ENCODE measurements at places on chromosomes 7 and 10. TPM values are rescaled to one million over a fixed set of nuclear protein-coding genes. Genes with fewer than 3 reads are reported as not detected.

ABCB4 gene
- total RNA-seq, result 5.0 TPM

GRCh38 chr7:156903232-156903909, 10.4 kb upstream of the LMBR1 start:
- DNase-seq, result no peak

PTPRZ1 gene
- total RNA-seq, result 0.65 TPM

GRCh38 chr10:129074939-129075338, 392.1 kb upstream of the MGMT start:
- DNase-seq, result no peak

DNA sequence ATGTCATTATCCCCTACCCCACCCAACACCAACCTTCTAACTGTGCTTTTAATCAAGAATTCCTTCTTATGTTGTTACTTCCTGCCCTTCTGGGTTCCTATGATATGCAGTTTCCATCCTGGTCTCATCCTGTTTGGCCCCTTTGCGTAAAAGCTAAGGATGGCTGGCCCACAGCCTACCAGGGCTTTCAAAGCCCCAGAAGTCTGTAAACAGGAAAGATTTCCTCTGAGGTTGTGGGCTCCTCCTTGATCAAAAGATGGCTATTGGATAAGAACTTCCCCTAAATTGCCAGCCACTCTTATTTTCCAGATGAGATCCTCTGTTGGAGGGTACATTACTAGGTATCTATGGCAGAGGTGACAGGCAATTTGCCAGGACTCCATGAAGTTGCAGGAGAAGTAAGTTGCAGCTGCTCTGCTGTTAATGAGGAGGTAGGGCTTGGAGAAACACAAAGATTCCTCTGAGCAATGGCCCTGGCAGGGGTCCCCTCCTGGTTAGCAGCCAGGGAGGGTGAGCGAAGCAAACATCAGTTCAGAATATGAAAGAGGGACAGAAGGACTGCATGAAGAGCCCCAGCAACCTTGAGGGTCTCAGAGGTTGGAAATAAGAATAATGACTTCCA, 32.1 kb downstream of the NRP1 start:
- DNase-seq, result no peak

ARHGAP22 gene
- 5.2 TPM for total RNA-seq

- DNase-seq, result no peak
These were observed 3.5 kb downstream of the FKBP14 start for GRCh38 chr7:30022991-30023390.

GRCh38 chr10:33674491-33674890, 340.0 kb upstream of the NRP1 start:
- DNase-seq, result no peak

DNA sequence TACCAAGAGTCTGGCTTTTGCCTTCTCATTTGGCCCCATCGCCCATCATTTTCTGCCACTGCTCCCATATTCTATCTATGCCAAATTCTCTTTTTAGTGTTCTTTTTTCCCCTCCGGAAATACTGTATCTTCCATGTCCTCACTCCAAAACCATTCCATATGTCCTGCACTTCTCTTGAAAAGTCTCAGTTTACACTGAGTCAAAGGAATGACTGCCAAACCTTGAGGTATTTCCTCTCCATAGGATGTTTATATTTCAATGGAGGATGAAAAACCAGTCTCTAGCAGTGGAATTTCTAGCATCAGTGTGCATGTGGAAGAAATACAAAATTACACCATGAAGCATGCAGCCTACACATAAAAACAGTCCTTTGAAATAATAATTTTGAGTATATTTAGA, 121.4 kb upstream of the PHYHIPL start:
- DNase-seq, result no peak

DNA sequence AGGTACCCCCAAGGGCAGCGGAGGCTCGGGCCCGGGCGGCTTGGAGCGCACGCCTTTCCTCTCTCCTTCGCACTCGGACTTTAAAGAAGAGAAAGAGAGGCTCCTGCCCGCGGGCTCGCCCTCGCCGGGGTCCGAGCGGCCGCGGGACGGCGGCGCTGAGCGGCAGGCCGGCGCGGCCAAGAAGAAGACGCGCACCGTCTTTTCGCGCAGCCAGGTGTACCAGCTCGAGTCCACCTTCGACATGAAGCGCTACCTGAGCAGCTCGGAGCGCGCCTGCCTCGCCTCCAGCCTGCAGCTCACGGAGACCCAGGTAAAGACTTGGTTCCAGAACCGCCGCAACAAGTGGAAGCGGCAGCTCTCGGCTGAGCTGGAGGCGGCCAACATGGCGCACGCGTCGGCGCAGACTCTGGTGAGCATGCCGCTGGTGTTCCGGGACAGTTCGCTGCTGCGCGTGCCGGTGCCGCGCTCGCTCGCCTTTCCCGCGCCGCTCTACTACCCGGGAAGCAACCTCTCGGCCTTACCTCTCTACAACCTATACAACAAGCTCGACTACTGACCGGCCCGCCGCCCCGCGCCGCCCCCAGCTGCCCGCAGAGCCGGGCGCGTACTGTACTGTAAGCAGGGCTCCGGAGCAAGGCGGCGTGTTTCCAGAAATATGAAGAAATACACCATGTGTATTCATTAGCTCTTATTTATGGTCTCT, 1.8 kb downstream of the HMX2 start:
- no peak for DNase-seq

GRCh38 chr7:105677817-105678573, 96.7 kb upstream of the EFCAB10 start:
- DNase-seq, result peak; percentile 56

ADAP1 gene
- 6.4 TPM for total RNA-seq

ZNF273 gene
- 1.5 TPM for total RNA-seq

DNA sequence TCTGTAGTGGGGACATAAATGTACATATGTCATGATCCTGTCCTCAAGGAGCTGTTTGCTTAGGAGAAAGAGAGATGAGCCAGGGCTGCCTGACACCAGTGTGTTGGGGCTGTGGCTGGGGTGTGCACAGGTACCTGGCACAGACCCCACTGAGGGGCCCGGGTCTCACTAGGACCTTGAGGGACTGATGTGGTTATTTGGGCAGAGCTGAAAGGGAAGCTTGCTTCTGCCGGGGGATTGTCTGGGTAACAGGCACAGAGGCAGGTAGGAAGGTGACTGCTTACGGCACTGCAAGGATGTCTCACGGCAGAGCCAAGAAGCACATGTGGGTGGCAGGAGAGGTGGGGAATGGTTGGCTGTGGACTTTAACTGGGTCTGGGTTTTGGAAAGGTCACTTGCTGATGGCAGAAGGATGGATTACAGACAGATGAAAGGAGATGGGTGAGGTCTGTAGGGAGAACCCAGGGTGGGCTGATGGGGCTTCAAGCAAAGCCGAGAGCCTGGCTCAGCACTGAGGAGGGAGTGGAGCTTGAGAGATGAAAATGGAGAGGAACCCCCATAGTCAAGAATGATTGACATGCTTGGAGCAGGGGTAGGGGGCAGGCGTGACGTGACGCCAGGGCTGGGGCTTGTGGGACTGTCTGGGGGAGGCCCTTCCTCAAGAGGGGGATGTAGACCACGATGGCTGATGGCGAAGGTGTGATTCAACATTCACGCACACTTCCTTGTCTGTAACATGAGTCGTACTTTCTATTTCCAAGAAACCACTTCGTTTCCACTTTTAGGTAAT, 207.7 kb upstream of the SHH start:
- no peak for DNase-seq

FOXI2 gene
- total RNA-seq, result not detected

DNA sequence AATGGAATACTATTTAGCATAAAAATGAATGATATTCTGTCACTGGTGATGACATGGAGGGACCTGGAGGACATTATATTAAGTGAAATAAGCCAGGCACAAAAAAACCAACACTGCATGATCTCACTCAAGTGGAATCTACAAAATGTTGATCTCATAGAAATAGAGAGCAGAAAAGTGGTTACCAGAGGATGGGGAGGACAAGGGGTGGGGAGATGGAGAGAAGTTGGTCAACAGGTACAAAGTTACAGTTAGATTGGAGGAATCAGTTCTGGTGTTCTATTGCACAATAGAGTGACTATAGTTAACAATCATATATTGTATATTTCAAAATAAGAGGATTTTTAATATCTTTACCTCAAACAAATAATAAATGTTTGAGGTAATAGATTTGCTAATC, 24.7 kb upstream of the SLC18A3 start:
- no peak for DNase-seq

DNA sequence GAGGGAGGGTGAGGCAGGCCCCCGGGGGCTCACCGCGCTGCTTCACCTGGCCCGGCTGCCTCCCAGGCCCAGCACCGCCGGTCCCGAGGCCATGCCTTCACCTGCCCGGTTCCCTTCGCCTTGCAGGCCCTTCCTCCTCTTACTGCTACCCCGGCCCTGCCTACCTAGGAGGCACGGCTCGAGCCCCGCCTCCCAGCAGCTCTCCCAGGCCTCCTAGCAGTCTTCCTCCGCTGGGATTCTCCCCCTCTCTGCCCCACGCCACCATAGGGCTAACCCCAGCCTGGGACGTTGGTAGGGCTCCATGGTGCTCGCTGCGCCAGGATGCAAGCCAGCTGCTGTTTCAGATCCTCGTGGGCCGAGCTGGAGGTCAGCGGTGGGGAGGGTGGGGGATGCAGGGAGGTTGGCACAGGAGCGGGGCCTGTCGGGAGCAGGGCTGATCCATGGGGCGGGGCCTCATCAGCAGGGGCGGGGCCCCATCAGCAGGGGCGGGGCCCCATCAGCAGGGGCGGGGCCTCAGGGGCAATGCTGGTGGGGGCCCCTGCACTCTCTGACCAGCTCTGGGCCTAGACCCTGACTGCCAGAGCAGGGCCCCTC, 63.3 kb downstream of the RASGEF1A start:
- peak; percentile 40 for DNase-seq

ZKSCAN5 gene
- total RNA-seq, result 6.1 TPM

GRCh38 chr10:103786020-103786419, 69.4 kb downstream of the SH3PXD2A start:
- DNase-seq, result no peak

GRCh38 chr7:149448961-149449360, 11.9 kb downstream of the ZNF777 start:
- DNase-seq, result no peak

DNA sequence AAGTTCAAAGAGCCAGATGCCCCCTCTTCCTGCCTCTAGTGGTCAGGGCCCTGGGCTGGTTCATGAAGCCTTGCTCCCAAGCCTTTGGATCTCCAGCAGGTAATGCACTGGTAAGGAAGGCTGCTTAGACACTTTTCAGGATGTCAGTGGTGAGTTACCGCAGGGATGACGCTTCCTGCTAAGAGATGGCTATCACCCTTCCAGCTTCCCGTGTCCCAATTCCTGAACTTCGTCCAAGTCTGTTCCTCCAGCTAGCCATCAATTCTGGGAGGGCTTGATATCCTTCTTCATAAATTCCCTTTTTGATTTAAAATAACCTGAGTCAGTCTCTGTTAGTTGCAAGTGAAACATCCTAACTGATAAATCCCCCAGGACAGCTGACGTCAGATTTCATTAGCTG, 221.2 kb downstream of the PLXNA4 start:
- DNase-seq, result no peak

DNA sequence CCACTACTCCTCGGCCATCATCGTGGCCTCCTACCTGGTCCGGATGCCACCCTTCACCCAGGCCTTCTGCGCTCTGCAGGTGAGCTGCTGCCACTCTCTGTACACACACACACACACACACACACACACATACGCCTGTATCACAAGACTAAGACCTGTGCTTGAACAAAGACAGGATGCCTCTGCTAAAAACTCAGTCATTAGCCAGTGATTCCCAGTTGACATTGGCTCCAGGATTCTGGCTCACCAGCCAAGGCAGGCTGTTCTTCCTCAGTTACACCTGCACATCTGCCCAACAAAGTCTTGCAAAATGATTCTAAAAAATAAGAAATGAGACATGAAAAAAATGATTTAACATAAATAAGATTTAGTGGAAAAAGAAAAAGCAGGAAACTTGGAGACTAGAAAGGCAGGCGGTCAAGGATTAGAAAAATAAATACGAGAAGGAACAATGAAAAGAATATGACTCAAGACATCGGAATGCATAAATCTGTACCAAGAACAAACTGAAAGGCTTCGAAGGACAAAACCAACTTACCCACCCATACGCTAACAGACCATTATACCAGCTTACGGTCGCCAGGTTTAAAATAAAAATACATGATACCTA, 7.4 kb upstream of the LRRC18 start:
- no peak for DNase-seq

GRCh38 chr10:86287966-86288579, 78.5 kb downstream of the GRID1 start:
- no peak for DNase-seq

TDRD1 gene
- total RNA-seq, result 5.8 TPM

GRCh38 chr10:7438196-7438986, 27.6 kb upstream of the SFMBT2 start:
- DNase-seq, result no peak

GRCh38 chr10:101774589-101775272, 1.2 kb downstream of the FGF8 start:
- no peak for DNase-seq

FXYD4 gene
- not detected for total RNA-seq

DNA sequence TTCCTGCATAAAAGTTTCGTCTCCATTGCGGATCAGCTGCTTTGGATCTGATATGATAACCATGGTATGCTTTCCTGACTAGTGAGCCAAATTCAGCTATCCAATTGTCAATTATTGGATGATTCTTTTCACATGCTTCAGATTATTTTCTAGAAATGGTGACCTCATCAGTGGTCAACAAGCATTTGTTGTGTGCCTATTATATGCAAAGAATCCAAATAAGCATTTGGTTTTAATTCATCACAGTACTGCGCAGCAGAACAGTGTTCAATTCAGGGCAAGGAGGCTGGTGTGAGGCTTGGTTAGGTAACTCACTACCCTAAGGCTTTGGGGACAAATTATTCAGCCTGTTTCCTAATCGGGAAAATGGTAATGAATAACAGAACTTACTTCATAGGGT, 200.5 kb downstream of the SKAP2 start:
- no peak for DNase-seq

DNA sequence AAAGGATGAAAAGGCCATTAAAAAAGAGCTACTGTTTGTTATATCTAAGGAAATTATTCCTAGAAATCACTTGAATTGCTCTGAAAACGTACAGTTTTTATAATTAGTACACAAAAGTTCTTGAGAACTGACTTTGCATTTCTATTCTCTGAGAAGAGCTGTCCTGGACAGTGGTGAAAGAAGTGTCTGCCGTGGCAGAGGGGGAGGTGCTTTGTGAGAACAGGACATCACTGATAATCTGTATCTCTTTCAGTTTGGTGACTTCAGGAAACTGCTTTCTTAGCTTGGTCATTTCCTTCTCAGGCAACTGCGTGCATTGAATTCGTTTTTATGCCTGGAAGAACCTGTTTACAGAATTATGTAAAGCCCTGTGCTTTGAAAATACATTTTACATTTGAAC, 52.1 kb downstream of the POLL start:
- no peak for DNase-seq

TMEM270 gene
- not detected for total RNA-seq

DNA sequence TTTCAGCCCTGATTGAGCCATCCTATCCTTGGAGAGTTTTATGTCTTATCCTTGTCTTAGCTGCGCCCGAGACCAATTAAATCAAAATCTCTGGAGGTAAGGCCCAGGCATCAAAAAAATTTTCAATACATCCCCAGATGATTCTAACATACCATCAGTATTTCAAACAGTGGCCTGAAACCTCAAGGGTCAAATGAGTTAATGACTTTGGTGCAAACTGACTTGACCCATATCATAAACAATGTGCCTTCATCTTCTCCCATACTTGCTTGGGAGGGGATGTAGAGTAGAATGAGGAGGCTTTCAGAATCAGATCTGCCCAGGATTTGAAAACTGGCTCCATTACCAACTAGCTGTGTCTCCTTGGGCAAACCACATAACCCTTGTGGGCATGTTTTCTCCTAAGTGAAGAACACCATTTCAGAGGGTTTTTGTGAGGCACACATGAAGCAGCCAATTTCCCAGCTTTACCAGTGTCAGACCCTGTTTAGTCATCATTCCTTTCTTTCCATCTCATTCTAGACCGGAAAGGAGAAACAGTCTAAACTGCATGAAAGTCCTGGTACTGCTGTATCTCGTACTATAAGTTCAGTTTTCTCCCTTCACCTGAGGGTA, 35.7 kb upstream of the ATXN7L1 start:
- DNase-seq, result no peak

POT1 gene
- 13.4 TPM for total RNA-seq
